ENCODE measurements at places on chromosomes 5 and 9. TPM values are rescaled to one million over a fixed set of nuclear protein-coding genes. Genes with fewer than 3 reads are reported as not detected.

The HSPA5 gene
- 114 TPM for total RNA-seq

The ITGA2 gene
- total RNA-seq, result 30.0 TPM

The GABRA1 gene
- total RNA-seq, result not detected

The RASEF gene
- total RNA-seq, result not detected

The SLC25A46 gene
- 44.7 TPM for total RNA-seq

The PCDHGB1 gene
- 2.8 TPM for total RNA-seq

The OR13J1 gene
- not detected for total RNA-seq

The IL9 gene
- total RNA-seq, result not detected

The CATSPER3 gene
- total RNA-seq, result not detected

The IFNK gene
- not detected for total RNA-seq

The HTR4 gene
- total RNA-seq, result not detected

The SGCD gene
- total RNA-seq, result 0.38 TPM

The MARCOL gene
- not detected for total RNA-seq

The CTNNAL1 gene
- total RNA-seq, result 81.4 TPM

The TTC23L gene
- total RNA-seq, result not detected

The BARHL1 gene
- total RNA-seq, result not detected

The CDO1 gene
- 0.63 TPM for total RNA-seq

The SLC27A4 gene
- total RNA-seq, result 37.9 TPM

The CDKN2B-AS1 gene
- 1.9 TPM for total RNA-seq

The ARHGEF28 gene
- 243 TPM for total RNA-seq

The SH3RF2 gene
- total RNA-seq, result 0.88 TPM

The IGFBPL1 gene
- total RNA-seq, result 0.25 TPM

The HEMGN gene
- total RNA-seq, result not detected

The MYOT gene
- total RNA-seq, result not detected

The SLC36A2 gene
- not detected for total RNA-seq

Data from bladder microvascular endothelial cell (primary cell).